ENCODE measurements at places on chromosomes 3 and 15.
A peak's percentile ranks its signal among the peaks of the same experiment; 100 is the strongest.

- no peak for DNase-seq
These were observed 20.9 kb downstream of the PDE8A start for GRCh38 chr15:85002517-85002916.

- no peak for DNase-seq
These were observed 1.2 kb downstream of the CPLX3 start for GRCh38 chr15:74827614-74828013.

- DNase-seq, result no peak
These were observed 519.8 kb upstream of the MDFIC2 start for GRCh38 chr3:70832089-70832833.

GRCh38 chr15:42373936-42374335, 14.6 kb downstream of the CAPN3 start:
- no peak for DNase-seq

DNA sequence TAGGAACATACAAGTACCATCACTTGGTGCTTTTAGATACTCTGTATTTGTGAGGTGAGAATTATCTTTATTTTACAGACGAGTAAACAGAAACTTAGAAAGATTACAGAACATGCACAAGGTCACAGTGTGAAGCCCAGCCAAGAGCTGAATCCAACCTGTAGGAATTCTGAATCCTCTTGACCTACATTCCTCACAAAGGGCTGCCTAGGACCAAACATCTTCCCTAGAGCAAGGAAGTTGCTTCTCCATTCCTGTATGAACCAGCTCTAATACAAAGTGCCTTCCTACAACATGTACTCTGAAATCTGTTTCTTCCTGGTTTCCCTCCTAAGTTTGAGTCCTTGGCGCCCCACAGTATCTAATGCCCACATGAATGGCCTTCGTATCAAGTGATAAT, 2.9 kb downstream of the HDGFL3 start:
- DNase-seq, result no peak

DNA sequence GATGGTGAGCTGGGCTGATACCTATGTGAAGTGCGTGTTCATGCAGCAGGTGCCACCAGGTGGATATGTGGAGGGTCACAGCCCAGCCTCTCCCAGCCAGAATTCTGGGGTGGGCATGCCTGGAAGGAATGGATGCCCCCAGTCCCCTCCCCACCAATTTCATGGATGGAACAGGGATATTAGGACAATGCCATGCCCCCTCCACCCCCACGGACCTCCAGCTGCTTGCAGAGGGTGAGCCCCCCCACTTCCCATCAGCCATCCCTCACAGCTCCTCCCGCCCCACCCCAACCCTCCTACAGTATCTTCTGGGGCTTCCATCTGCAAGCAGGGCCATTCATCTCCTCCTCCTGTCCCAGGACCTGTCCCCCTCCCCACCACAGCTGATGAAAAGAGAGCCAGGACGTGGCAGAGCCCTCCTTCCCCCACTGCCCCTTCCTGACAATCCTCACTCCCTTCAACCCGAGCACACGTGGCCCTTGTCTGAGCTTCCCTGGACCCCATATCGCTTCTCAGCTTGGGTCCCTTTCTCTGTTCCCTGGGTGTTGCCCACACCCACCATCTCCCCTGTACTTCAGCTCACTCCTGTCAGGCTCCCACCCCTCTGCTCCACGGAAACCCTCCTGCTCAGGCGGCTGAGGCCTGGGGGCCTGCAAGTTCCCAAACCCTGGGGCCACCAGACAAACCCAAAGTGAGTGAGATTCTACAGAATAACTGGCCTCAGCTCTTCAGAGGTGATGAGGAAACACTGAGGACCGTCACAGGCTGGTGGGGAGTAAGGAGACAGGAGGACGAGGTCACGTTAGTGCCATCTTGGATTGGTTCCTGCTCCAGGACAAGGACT, 2.8 kb upstream of the SEMA3G start:
- no peak for DNase-seq

- DNase-seq, result no peak
These were observed 27.3 kb upstream of the TMCO5A start for GRCh38 chr15:37907136-37907535.

GRCh38 chr3:54543446-54543845, 384.4 kb downstream of the LRTM1 start:
- no peak for DNase-seq

DNA sequence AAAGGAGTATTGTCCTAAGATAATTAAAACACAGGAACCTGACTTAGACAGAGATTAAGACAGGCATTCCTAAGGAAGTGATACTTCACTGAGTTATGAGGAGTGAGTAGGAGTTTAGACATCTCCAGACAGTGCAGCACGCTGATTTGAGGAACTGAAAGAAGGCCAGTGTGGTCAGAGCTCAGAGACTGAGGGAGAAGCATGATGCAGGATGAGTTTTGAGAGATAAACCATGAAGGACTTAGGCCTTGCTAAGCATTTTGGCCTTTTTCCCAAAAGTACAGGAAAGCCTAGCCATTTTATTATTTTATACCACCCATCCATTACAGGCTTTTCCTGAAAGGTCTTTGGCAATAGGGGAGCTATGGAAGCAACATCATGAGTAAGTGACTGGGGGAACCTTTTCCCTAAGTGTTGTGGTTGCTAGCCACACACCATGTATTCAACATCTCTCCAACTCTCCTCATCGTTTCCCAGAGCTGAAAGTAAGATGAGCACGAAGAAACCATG, 375.6 kb upstream of the TPRG1 start:
- DNase-seq, result no peak

DNA sequence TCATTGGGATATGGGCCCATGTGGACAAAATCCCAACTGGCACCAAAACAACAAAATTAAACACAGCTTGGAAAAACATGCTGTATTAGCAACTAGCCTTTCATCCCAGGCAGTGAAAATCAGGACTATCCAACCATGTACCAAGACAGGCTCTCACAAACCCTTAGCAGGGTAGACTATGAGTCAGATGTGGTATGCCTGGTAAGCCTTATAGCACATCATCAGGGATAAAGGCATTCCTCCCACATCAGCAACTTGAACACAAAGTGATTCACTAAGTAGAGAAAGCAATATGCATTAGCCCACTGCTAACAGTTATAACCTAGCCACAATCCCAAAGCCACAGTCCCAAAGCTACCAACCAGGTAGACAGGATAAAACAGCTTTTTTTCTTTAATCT, 8.0 kb downstream of the CEP152 start:
- no peak for DNase-seq

DNA sequence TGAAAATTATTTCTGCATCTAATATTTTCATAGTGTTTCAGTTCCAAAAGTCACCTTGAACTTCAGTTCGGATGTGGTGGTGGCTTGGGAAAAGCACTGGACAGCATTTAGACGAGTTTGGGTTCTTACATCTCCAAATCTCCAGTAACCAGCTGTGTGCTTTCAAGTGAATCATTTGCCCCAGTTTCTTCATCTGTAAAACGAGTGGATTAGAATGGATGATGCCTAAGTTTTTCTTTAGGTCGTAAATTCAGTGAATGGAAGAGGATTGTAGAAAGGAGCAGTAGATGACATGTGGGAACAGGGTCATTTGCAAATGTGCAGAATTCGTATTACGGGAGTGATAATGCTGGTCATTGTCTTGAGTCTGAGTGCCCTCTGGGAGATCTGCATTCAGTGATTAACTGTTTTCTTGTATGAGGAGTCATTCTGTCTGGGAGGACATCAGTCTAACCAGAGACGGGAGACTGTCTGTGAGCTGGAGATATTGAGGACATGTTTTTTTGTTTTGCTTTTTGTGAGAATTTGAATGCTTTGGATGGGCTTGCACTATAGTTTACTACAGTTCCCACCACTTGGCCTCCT, 641.6 kb upstream of the TBL1XR1 start:
- no peak for DNase-seq

GRCh38 chr15:96247621-96248305, 82.7 kb upstream of the NR2F2 start:
- no peak for DNase-seq

DNA sequence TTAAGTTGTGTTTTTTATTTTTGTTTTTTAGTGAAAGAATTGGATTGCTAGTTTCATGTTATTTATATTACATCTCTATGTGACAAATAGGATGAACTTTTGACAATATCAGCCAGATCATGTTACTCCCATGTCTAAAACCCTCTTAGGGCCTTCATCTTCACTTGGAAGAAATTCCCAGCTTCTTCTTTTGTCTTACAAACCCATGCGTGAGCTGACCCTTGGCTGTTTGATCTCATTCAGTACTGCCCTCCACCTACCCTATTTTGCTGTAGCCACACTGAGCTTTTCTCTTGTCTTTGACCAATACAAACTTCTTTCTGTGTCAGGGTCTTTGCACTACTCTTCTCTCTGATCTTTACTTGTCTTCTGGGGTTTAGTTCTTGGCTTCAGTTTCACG, 37.0 kb downstream of the RBM6 start:
- no peak for DNase-seq

- no peak for DNase-seq
These were observed 51.0 kb downstream of the REC114 start for GRCh38 chr15:73493922-73494321.

DNA sequence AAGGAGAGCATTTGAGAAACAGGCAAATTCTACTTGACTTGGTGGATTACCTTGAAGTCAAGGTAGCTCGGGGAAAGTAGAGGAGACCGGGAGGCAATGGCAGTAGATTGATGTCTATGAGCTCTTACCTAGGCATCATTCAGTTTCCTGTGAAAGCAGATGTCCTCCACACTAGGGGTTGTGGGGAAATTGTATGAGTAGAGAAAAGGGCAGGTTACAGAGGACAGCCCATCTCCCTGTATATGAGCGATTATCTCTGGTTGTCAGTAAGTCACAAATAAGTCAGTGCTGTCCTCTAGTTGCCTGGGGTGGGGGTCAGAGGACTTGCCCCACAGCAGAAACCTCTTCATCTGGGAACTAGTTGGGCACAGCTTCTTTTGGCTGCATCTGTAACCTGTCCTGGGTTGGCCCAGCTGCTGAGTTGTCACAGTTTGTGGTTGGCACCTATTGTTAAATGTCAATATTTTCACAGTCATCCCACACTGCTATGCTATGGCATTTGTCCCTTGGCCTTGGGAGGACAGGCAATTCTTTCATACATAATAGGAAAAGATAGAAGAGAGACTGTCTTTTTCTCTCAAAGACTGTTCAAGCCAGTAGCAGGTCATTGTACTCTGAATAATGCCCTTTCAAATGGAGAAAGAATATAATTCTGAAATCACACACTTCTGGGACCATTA, 53.6 kb upstream of the LRRFIP2 start:
- DNase-seq, result no peak

DNA sequence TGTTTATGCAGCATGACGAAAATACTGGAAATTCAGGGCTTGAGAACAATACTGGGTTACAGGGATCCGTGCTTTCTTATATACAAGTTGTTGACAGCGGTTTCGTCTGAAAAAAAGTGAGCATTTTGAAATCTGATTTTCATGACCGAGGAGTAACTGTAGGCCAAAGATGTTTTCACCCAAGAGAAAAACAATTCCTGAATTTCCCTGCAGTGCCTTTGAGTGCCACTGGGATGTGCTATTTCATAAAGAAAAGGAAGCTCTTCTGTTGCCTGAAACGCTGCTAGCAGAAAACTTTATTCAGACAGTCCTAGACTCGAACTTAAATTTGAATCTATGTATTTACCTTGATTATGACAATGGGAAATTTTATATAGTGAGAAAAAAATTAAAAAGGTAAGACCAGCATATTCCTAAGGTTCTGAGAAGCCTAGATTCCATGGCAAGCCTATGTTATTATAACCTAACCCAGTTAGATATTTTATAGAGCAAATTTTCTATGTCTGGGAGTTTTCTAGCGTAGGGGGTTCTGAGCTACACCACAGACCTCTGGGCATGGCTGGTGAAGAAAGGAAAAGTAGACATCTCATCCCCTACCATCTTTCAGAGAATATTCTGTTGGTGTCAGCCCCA, 30.2 kb downstream of the KCNAB1 start:
- DNase-seq, result peak; percentile 28

GRCh38 chr3:74614107-74614967, at the start of gene CNTN3:
CNTN3 (minus strand) TSS chr3:74614659; CDS start chr3:74521112, 93,547 bp downstream.
- peak; percentile 56 for DNase-seq

GRCh38 chr3:167032267-167032876, 347.7 kb downstream of the ZBBX start:
- DNase-seq, result peak; percentile 14

DNA sequence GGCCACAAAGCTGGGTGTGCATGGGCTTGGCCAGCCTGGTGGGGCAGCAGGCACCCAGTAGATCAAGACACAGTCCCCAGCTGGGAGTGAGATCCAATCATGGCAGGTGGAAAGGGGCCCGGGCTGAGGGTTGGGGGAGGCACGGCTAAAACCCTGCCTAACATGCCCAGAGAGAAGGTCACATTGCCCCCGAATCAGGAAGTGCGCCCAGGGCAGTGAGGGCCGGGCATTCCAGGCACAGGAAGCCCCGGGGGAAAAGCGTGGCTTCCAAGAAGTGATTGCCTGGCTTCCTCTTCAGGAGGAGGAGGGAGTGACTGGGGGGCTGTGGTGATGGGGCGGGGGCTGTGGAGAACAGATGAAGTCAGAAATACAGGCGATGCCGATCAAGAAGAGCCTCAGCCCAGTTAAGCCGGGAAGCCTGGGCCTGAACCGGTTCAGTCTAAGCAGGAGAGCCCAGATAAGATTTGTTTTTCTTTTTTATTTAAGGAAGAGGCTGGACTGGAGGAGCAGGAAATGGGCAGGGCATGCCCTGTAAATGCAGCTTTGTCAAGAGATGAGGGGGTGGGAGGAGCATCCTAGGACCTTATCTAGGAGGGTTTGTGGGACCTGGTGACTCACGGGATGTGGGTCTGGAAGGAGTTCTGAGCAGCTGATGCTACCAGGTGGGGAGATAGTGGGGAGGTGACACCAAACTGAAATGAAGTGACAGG, 83.9 kb downstream of the CHSY1 start:
- peak; percentile 80 for DNase-seq

DNA sequence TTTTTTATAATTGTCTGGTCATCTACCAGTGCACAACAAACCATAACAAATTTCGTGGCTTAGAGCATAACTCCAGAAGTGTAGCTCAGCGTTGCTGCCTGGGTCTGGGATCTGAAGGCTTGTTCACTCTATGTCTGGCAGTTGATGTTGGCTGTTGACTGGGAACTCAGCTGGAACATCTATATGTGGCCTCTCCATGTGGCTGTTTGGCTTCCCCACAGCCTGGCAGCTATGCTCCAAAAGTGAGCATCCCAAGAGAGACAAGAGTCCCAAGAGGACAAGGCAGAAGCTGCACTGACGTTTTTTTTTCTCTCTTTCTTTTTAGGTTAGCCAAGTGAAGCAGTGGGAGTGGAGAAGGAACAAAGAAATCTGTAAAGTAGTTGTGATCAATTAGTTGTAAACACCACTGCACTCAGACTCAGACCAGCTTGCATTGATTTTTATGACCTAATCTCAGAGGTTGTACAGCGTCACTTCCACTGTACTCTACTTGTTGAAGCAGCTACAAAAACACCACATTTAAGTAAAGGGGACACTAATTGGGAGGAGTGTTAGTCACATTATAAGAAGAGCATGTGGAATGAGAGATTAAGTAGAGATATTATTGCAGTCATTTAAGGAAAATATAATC, 2.5 kb upstream of the GPR176 start:
- no peak for DNase-seq

Data from BE2C (cell line).